ENCODE measurements at places on chromosomes 5 and 9.

DNA sequence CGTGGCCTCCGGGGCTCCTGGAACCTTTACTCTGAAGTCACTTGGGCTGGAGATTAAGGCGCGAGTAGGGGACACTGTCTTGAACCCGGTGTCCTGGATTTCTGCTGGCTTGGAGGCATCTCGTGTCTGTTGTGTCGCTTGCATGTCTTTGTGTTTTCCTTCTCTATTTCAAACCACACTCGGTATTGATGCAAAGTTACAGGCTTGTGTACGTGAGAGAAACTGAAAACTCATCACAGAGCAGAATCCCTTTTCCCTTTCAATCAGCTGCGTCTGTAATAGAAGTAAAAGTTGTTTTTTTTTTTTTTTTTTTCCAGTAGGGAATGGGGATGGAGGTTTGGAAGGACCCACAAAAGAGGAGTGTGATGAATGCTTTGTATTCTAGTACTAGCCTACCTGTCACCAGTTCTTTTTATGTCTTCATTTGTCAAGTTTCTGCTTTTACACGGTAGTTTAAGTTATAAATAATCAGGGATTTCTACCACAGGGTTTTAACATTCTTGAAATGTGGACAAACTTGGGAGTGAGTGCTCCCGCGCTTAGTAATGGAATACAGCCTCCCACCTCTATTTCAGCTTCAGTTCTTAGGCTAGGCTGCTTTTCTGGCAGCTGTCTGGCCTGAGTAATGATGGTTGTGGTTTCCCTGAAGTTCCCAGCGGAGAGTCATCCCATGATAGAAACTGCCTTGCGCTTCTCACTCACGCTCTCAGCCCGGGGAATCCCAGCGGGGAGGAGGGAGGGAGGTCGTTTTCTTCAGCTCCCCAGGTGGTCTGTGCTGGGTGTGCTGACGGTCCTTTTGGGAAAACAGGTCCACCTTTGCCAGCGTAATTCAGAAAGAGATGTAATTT lies 763 bp downstream of the TJP2 start:
- no peak for DNase-seq

DNA sequence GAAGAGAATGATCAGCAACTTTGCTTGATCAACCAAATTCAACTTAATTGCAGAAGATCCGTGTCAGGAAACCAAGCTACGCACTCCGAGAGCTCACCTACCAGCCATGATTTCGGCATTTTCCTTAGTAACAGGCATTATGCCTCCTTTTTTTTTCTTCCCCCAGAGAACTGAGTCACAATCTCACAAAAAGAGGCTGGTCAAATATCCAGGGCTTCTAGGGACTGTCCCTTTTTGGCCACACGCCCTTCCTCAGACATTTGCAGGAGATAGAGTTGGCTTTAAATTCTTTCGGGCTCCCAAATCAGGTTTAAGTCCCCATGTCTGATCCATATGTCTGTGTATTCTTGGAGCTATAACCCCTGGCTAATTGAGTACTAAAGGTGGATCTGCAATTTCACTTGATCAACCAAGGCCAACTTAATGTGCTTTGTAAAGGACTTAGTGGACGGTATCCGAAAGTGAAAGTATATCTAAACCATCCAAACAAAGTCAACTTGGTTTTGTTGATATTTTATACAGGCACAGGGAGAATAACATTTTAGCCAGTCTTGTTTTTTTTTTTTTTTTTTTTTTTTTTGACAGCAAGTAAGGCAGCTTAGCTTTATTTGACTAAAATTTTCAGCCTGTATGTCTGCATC lies 100.8 kb upstream of the TBCA start:
- no peak for DNase-seq

GRCh38 chr9:83936523-83936922 lies 15.3 kb upstream of the KIF27 start:
- no peak for DNase-seq

DNA sequence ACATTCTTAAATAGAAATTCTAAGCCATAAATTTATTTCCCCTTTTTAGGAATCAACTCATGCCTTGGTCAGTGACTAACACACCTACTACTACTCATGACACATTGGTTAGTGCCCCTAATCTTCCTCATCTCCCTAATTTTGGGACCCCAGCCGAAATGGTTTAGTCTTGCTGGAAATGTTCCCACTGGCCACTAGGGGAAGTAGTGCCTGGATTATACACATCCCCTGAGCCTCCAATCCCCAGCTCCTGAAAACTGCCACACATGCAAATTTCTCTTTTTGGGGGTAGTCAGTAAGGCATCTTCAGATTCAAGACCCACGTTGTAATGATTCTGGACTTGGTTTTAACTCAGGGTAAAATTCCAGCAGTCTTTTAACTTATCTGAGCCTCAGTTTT lies 79.8 kb downstream of the HSD17B3 start:
- DNase-seq: no peak

- DNase-seq: no peak
These were observed 607.8 kb downstream of the BNC2 start for GRCh38 chr9:16262477-16263261.

DNA sequence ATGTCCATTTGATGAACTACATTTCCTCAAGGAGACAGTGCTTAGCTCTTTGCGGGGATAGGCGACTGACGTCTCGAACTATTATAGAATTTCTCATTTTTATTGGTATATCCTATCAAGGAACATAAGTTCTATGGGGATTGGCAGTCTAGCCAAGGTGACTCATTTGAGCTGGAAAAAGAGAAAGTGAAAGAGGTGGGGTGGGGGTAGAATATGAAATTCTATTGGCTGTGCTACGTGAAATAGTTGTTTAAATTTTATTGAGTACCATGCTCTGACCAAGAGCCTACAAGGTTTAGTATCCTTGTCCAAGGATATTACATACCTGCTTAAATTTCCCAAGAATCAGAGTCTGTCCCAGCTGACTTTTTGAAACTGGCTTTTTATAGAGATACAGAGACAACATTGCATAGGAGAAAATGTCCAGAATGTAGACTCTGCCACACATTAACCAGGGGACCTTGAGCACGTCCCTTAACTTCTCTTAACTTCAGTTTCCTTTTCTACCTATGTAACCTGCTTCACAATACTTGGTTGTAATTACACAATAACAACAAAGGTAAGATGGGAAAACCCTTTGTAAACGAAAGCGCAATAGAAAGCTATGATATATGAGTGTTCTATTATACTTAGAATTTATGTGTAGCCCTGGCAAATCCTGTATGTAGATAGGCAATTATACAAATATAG lies 226.4 kb upstream of the WWC1 start:
- no peak for DNase-seq

DNA sequence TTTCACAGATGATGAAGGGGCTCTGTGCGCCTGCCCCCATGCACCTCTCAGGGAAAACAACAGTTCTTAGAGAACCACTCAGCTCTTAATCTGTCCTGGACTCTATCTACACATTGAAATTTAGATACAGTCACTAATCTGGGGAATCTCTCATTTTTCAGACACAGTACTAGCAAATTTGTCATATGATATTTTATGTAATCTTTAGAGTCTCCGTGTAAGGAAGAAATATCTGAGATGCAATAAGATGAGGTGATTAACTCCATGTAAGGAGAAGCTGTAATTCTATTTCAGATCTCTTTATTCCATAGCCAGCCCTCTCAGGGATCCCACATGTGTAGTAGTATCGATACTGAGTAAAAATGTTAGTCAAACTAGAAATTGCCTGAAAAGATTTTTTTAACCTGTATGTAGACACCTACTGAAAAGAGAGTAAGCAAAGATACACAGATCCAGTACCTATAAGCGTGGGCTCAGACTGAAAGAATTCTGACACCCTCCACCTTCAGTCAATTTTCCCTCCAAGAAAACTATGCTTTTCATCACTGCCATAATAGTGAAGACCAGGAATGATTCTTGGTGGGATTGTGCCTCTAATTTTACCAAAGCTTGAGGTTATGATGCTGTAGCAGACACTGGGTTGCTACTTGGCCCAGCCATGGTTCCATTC lies 279.6 kb upstream of the TMEM161B start:
- DNase-seq: no peak

- DNase-seq: no peak
These were observed 36.4 kb downstream of the C6 start for GRCh38 chr5:41176952-41177351.

DNA sequence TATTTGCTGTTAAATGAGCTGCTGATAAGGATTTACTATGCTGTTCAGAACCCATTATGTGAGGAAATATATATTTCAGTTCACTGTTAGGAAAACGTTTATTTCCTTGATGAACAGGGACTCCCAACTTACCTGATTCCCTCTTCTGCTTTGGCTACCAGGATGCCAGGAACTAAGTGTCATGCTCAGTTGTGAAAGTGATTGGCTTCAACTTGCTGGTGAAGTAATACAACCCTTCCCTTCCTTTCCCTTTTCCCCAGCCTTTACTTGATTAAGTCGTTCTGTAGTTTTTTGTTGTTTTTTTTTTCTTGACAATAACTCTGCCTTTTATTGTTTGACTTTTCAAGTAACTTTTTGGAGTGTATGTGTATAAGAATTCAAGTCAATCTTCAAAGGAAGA lies 309.3 kb downstream of the DOCK8 start:
- no peak for DNase-seq

GRCh38 chr5:37841203-37841602 lies 1.4 kb upstream of the GDNF start:
- DNase-seq: no peak

DNA sequence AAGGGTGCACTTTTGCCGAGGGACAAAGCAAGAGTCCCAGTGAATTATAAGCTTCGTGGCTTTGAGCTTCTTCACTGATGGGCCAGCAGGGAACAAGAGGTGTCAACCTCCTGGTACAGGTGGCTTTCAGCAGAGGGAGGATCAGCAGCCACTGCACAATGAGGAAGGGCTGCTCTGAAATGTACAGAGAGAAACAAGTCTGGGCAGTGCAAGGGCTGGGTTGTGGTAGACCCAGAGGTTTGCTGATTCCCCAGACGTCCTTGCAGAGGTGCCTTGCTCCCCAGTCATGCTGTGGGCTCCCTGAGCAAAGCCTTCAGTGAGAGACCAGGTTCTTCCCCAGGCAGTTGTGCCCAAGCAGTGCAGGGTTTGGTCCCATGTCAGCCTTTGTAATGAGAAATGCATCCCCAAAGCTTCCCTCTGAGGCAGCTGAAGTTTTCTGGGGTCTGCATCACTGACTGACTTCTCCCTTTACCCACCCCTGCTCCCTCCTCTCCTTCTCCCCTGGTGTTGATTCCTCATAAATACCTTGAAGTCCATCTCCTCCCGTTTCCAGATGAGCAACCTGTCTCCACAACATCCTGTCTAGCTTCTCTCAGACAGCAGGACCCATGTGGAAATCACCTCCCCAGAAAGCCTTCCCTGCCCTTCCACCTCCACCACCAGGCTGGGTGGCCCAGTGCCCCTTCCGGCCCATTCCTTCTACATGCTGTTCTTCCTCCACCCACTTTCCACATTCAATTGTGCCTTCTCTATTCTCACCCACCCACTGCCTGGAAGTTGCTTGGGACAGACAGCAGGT lies 599.6 kb upstream of the ADAMTS16 start:
- DNase-seq: no peak

DNA sequence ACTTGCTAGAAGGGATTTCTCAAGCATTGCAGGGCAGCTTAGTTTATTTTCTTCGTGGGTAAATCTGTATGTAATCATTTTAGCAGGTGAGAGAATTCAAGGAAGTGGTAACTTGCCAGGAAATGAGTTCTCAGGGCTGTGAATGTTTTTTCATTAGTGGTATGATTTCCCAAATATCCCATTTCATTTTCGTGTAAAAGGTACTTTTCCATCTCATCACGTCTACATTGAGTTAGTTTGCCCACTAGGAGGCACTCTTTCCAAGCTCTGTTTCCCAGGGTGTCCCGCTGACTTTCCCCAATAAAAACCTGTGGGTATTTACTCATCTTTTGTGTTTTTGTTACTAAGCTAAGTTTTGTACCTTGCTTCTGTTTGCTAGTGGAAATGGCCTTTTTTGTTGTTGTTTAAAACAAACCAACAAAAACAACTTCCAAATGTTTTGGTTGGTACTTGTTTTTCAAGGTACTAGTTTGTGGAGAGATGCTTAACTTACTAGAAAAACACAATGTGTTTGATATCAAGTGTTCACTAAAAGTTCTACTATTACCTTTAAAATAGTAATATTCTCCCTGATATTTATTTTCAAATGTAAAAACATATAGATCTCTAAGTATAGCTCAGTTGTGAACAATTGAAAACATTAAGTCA lies 373.6 kb downstream of the ADGRV1 start:
- no peak for DNase-seq

DNA sequence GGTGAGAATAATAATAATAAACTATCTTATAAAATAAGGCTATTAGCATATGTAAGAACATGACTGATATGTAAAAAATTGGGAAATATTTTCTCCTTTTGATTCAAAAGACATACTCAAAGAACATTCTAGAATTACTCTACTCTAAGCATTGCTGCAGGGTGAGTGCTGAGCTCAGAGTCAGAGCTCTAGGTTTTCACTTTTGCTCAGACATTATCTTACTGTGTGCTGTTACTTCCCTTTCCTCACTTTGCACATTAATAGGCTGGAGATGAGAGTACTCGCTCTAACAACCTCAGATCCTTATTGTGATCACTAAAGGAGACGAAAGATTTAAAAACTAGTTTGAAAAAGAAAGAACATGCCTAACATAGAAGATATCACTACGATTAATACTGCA lies 99.4 kb upstream of the C9orf72 start:
- DNase-seq: no peak

DNA sequence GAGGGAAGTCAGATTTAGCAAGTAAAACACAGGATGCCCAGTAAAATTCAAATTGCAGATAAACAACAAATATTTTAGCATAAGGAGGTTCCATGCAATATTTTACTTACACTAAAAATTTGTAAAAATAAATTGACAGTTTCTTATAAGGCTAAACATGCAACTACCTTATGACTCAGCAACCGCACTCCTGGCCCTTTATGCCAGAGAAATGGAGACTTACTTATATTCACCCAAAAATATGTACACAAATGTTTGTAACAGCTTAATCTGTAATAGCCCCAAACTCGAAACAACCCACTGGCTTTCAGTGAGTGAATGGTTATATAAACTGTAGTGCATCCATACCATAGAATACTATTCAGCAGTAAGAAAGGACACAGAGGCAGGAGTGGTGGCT lies 28.6 kb upstream of the TRIM14 start:
- no peak for DNase-seq

DNA sequence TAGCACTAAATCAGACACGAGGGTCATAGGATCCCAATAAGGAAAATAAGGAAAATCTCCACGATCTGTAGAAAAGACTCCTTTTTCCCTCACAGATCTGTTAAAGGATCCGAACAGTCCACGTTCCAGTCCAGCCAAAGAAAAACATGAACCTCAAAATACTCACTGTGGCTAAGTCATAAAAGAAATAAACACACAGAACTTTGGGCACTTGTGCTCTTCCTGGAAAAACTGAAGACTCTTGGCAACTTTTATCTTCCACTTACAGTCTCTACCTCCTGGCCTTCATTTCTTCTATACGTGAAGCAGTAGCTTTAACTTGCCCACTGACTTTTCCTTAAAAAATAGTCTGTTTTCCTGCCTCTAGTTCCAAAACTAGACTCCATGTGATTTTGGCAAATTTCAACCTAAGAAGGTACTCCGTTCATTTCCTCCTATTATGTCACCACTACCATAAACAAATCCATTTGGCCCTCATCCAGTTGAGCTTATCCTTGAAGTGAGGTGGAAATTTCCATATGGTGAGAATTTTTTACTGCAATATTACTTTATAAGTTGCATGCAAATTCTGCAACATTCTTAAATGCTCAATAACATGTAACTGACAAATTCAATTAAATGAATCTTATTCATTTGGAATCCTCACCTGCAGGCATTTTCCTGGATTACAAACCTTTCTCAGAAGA lies 5.3 kb upstream of the LHFPL2 start:
- DNase-seq: no peak

Measured in stimulated activated CD8-positive, alpha-beta memory T cell treated with anti-CD3 and anti-CD28 coated beads, Interleukin-4, amount 100 ng/mL, for 4 hours (primary cell).